ENCODE measurements at places on chromosomes 13 and 19.

DNA sequence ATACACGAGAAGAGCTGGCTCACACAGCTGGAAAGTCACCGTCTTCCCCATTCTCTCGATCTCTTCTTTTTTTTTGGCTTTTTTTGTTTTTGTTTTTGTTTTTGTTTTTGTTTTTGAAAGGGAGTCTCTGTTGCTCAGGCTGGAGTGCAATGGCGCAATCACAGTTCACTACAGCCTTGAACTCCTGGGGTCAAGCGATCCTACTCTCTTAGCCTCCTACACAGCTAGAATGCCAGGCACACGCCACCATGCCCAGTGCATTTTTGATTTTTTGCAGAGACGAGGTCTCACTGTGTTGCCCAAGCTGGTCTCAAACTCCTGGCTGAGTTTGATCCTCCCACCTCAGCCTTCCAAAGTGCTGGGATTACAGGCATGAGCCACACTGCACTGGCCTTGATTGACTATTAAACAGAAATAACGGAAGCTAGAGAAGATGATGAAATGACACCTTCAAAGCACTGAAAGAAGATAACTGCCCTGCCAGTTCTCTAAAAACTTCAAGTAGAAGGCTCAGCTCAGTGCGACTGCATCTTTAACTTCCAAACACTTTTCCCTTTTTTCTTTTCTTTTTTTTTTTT, 4.0 kb downstream of the FXYD3 start:
- no peak for DNase-seq

DNA sequence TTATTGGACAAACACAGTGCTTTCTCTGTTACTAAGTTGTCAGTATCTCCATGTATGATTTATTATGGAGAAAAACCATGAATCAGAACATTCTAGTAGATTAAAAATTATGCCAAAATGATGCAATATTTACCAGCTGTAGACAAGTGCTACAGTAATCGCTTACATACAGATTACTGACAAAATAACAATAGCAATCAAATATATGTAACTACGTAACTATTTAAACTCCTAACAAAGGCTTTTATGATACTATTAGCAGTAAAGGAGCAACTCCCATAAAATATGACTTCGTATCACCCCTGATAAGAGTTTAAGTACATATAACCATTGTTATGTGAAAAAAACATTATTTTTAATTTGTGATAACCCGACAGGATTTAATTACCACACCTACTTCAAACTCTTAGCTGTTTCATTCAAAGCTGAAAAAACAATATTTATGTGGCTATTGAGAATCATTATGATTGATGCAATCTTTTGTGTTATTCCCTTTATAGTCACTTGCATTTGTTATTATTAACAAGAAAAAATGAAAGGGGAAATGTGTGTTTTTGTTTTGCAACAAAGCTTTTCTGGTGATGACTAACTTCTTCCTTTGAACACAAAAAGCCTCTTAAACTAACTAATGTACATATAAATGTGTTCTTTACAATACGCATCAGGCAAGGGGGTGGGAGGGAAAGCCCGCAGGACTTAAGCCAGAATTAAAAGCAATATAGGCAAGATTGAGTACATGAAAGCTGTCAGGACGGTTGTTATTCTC, 147.4 kb downstream of the ABCC4 start:
- peak; percentile 10 for DNase-seq

DNA sequence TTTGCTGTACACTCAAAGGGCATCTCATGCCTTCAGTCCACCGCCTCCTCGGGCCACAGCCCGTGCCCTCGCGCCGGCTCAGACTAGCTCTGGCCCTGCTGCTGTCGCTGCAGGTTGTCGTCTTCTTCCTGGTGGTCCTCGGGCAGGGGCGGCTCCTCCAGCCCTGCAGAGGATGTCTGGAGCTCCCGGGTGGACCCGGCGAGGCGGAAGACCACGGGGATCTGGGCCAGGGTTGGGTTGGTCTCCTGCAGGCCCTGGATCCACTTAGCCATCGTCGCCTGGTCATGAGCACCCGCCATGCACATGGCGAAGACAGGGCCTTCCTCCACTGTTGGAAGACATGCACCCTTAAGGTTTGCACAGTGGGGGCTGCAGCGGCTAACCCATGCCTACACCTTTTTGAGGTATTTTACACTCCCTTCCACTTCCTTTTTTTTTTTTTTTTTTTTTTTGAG, 489 bp upstream of the ZNF653 start:
- no peak for DNase-seq

GRCh38 chr13:73025217-73026012, 33.4 kb upstream of the KLF5 start:
- DNase-seq, result peak; percentile 6

- no peak for DNase-seq
Observed at GRCh38 chr19:7996883-7997282, 8.6 kb downstream of the ELAVL1 start.

DNA sequence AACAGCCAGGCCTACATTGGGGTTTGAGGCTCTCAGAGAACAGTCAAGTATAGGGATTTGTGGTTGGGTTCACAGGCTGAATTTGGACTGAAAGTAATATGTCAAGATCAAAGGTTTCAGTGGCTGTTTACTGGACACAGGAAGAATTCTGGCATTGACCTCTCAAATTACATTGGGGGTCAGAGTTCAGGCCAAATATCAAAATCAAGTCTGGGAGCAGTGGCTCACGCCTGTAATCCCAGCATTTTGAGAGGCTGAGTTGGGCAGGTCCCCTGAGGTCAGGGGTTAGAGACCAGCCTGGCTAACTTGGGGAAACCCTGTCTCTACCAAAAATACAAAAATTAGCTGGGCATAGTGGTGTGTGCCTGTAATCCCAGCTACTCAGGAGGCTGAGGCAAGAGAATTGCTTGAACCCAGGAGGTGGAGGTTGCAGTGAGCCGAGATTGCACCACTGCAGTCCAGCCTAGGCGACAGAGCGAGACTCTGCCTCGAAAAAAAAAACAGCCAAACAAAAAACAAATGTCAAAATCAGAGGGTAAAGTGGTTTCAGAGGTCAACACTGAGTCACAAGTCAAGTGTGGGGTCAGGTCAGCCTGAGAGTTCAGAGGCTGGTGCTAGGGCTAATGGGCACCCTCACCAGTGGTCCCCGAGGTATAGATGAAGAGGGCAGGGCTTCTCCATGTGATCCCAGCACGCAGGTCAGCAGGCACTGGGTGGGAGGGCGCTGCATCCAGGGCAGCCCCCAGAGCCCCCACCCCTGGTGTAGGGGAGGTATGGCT, 1.5 kb downstream of the SLC27A5 start:
- no peak for DNase-seq

- DNase-seq, result no peak
Observed at GRCh38 chr19:54369082-54369687, 4.5 kb upstream of the LAIR1 start.

- DNase-seq, result peak; percentile 32
Observed at GRCh38 chr13:30679483-30680330, 55.6 kb upstream of the ALOX5AP start.

- no peak for DNase-seq
Observed at GRCh38 chr19:6806488-6806887, 34.0 kb downstream of the VAV1 start.

DNA sequence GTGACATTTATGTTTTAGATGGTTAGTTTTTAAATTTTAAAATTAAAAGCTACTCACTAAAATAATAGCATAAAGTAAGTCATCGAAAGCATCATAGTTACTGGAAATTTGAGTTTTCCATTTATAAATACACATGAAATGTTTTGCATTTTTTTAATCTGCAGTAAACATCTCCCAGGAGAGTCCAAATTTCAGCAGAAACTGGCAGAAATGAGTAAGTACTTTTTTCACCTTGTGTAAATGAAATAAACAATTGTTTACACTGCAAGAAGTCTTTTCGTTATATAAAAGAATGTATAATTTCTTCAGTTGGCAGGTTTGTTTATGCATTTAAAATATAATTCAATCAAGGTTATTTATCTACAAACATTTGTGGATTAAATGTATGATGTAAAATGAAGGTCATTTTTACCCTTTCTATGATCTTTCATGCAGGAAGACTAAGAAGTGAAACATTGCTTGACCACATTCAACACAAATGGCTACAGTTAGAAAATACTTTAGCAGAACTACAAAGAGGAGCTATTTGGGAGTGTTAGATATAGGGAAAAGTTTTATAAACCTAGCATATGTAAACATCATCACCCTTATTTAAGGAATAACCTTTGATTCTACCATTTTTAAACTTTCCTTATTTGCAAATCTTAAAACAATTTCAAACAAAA, 55.6 kb downstream of the RCBTB2 start:
- no peak for DNase-seq

- peak; percentile 16 for DNase-seq
Observed at GRCh38 chr13:106052200-106052767, 483.2 kb downstream of the EFNB2 start.

GRCh38 chr19:28296506-28296905, 916.4 kb downstream of the UQCRFS1 start:
- peak; percentile 80 for DNase-seq

DNA sequence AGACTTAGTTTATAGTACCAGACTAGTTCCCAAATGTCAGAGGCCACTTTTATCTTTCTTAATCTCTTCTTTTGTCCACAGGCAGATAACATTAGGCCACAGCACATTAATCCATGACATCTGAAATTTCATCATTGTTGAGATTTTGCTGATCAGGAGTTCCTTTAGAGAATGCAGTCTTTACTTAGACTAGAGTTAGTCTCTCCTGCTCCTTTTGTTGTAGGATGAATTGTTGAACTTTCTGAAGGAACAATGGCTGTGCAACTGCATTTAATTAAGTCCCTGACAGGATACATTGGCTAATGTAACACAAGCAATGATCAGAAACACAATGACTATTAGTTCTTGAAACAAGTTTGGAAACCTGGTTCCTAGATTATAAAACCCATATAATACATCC, 266.3 kb downstream of the PCDH20 start:
- DNase-seq, result no peak

DNA sequence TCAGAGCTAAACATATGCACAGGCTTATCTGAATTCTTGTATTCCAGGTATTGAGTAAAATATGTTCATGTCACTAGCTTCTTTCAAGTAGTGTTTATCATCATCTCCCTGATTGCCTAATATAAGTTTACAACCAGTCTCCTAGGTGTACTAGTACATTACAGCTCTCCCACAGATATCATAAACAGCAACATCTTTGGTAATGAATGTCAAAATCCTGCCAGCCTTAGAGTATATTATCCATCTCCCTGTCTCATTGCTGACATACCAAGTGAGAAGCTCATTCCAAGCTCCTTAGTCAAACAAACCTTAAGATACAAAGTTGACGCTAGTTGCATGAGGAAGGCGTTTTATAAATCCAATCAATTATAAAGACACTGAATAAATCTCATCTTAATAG, 689.1 kb upstream of the GPC6 start:
- no peak for DNase-seq

GRCh38 chr13:104086759-104087158, 1020.5 kb upstream of the SLC10A2 start:
- no peak for DNase-seq

GRCh38 chr19:32910874-32911273, 41.3 kb upstream of the SLC7A9 start:
- DNase-seq, result no peak

- DNase-seq, result no peak
Observed at GRCh38 chr13:45838171-45838745, 13.3 kb downstream of the SIAH3 start.

GRCh38 chr13:41025518-41025917, 6.4 kb upstream of the ELF1 start:
- no peak for DNase-seq

DNA sequence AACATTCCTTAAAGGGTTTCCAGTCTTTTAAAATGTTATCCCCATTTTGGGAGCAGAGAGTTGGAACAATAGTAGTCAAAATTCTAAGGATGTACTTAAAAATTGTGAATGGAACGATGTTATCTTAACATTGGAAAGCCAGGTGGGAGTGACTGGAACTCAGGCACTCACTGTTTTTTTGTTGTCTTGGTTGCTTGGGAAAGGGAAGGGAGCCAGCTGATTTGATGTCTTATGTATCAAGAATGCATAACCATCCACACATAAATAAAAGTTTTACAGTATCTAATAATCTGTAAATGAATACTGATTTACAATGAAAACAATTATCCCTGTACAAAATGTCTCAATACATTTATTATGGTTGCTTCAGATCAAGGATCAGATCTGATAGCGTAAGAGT, 88.7 kb downstream of the SLC10A2 start:
- DNase-seq, result no peak

DNA sequence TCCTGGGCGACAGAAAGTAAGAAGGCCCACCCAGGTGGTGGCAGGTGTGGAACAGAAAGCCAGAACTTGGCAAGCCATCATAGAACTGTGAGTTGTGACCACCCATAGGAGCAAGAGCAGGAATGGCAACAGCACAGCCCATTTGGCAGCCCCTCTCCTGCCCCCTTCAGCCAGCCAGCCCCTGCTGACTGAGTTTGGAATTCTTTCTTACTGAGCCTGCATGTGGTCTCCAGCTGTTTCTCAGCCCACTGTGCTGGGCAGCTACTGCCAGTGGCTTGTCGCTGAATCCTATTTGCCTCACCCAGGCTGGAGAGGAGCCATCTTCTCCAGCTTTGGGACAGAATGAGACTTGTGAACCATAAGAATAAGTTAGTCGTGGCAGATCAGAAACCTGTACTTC, 28.3 kb downstream of the CNMD start:
- DNase-seq, result no peak

- no peak for DNase-seq
Observed at GRCh38 chr13:50026788-50027473, 11.7 kb downstream of the KCNRG start.

GRCh38 chr19:13417054-13417453, 89.2 kb downstream of the CACNA1A start:
- no peak for DNase-seq

DNA sequence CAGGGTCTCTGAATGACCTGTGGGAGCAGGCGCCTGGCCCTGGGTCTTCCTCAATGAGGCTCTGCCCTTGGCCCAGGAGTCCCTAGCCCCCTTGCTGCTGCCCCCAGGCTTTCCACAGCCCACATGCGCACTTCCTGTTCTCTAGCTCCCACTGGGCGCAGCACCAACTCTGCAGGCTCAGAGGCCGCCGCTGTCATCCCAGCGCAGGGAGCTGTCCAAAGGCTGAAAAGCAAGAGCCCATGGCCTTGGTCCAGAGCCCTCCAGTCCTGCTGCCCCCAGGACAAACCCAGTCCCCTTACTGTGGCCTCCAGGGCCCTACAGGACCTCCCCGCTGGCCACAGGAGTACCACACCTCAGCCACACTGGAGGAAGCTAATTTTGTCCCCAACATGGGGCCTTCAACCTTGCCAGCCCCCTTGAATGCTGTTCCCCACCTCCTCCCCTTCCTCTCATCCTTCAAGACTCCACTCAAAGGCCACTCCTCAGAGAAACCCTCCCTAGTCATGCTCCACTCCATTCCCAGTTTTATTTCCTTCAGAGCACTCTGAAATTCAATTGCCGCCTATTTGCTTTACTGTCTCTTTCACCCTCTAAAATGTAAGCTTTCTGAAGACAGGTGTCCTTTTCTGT, 8.0 kb upstream of the POU2F2 start:
- DNase-seq, result peak; percentile 60

GRCh38 chr13:21176982-21177284, 475 bp downstream of the MRPL57 start:
- no peak for DNase-seq

GRCh38 chr13:43269037-43269481, 245.7 kb downstream of the DNAJC15 start:
- peak; percentile 99 for DNase-seq

GRCh38 chr19:17778968-17779929, 15.7 kb upstream of the B3GNT3 start:
- peak; percentile 21 for DNase-seq

Measured in AG10803 (cell line).